ENCODE measurements at places on chromosomes 16 and 17. TPM values are rescaled to one million over a fixed set of nuclear protein-coding genes. Genes with fewer than 3 reads are reported as not detected.
A peak's percentile ranks its signal among the peaks of the same experiment; 100 is the strongest.

The B9D1 gene
- total RNA-seq, result 37.0 TPM

The HEATR3 gene
- 29.4 TPM for total RNA-seq

The CBFA2T3 gene
- 1.7 TPM for total RNA-seq

The SEPTIN12 gene
- total RNA-seq, result not detected

DNA sequence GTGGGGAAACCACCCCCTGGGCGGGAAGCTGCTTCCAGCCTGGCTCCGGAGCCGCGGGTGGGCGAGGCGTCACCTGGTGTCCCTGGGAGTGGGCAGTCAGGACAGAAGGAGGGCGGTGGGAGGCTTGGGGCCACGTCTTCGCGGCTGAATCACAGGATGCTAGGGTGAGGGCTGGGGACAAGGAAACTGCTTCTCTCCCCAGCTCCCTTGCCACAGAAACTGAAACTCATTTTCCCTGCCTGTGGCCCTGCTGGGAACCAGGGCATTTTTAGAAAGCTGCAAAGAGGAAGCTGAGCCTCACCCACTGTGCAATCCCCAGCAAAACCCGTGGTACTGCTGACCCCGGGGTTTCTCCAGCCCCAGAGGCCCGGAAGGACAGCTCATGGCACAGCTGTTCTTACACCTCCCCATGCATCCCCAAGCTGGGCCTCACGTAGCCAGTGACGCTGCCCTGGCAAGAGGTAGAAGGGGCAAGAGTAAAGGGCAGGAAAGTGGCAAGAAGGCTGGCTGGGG is 8.2 kb downstream of the RHBDF2 start:
- no peak for DNase-seq

DNA sequence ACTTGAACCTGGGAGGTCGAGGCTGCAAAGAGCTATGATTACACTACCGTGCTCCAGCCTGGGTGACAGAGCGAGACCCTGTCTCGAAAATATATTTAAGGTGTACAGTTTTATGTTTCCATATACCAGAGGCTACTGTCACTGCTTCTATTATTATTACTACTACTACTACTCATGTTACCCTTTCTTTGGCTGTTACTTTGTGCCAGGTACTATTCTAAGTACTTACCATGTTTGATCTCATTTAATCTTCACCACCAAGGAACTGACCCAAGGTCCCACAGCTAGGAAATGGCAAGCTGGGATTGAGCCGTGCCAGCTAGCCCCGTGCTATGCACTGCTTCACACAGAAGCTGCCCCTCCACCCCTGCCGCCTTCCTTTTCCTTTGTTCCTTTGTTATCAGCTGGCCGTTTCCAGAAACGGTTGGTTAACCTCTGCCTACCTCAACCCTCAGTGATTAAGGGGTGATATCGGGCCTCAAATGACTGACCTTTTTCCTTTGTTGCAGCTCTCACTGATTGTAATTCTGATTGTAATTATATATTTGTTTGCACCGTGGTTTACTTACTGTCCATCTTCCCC is 78.4 kb downstream of the ABCC1 start:
- DNase-seq, result no peak

DNA sequence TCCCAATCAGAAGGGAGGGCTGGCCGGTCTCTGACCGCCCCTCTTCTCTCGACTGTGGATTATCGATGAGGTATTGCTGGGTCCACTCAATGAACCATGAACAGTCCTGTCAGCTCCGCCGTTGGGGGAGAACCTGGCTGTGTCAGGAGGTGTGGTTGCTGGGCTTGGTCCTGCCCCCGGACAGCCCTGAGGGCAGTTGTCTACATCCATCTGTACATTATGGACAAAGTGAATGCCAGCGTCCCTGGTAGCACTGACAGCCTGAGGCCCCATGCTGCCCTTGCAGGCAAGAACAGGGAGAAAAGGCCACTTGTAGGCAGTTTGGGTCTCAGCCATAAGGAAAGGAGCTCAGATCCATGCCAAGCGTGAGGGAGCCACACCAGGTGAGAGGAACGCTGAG is 38.9 kb downstream of the ST3GAL2 start:
- no peak for DNase-seq

DNA sequence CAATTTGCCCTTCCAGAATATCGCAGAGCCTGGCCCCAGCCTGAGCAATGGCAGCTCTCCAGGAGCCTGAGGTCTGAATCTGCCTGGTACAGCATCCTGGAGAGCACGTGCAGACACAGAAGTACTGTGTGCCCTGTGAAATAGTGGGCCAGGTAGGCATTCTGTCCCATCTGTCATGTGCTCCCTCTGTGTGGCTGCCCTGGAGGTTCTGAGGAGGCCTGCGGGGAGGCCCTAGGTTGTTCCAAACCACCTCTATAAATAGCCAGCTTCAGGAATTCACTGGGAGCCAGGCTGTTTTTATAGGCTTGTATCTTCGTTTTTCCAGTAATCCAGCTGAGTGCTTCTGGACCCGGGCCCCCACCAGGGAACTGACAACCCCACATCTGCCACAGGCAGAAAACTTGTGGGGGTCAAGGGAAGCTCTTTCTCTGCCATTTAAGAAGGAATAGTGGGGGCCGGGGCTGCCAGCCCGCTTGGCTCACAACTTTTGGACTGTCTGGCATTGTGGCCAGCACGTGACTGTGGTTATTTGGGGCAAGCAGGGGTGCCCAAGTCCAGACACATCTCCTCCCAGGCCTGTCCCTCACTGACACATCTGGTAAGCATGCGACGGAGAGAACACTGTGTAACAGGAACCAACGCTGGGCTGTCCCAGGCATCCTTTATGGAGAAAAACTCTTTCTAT is 356.3 kb upstream of the TNRC6C start:
- no peak for DNase-seq

DNA sequence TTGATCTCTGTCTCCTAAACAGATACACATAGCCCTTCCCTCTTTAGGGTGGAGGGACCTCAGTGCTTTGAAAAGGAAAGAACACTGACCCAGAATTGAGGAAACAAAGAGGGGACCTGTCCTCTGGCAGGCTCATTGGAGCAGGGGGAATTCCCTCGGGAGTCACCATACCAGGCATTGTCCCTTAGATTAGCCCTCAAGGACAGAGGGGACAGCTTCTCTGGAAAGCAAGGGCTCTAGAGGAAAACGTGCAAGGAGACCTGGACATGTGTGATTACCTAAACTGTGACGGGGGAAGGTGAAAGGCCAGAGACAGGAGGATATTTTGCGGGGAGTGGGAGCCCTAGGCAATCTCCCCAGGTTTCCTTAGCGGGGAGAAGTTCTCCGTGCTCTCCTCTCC is 7.6 kb upstream of the FZD2 start:
- DNase-seq, result no peak

DNA sequence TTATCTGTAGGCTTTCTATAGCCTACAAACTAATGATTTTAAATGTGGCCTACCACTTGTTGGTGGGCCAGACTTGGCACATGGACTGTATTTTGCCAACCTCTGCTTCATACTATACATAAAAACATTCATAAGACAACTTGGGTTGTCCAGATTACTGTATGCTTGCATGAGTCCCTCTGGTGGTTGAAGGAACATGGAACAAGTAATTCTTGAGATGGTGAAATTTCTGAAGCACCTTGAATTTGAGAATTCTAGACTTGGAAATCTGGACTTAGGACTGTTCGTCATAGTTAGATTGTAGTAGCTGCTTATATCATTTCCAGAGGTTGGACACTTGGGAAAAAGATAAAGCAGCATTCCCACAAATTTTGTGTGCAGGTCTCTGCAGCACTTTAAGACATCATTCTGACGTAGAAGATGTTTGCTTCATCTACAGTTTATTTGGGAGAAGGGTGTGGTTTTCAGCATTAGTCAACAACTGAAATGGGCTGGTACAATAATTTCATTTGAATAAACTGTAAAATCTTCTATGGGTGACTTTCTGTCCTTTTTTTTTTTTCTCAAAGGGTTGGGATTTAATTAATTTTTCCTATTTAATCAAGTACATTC is 31.2 kb downstream of the NFATC3 start:
- peak; percentile 39 for DNase-seq

GRCh38 chr17:67578142-67578457 is 139.6 kb upstream of the NOL11 start:
- no peak for DNase-seq

DNA sequence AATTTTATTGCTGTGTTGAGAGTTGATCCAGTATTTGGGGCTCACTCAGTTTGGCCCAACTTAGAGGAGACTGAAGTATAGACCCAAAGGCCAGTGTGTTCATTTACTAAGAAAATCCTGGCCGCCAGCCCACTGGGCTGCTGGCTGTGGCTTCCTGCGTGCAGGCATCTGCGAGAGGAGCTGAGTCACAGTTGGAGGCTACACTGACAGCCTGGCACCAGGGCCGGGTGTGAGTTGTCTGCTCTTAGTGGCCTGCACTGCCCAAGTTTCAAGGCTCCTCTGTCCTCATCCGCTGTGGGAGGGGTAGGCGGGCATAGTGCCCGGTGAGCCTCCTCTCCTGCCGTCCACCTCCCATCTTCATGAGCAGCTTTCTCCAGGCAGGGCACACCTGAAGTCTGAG is 54.2 kb downstream of the PLD6 start:
- peak; percentile 78 for DNase-seq

DNA sequence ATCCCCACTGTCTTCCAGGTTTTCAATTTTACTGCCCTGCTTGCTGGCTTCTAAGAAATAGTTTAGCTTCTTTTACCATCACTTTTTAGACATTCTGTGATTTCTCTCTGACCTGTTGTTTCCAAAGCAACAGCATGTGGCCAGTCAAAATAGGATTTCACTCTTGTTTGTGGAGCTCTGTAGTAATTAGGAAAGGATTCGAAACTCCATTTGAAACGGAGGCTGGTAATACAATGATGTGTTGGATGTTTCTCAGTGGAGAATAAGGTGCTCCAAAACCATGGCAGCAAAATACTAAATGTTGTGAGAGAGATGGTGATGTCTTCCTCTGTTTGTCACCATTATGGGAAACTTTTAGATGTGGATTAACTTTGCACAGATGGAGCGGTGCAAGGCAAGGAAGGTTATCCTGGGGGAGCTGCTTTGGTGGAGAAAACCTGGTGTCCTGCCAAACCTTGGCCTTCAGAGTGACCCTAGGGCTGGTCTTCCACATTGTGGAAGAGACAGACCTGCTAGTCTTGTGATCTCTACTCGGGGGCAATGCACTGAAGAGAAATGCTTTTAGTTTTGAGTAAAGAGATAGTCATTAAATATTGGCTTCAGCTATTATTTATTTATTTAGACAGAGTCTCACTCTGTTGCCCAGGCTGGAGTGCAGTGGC is 79.4 kb downstream of the PRKCA start:
- no peak for DNase-seq

DNA sequence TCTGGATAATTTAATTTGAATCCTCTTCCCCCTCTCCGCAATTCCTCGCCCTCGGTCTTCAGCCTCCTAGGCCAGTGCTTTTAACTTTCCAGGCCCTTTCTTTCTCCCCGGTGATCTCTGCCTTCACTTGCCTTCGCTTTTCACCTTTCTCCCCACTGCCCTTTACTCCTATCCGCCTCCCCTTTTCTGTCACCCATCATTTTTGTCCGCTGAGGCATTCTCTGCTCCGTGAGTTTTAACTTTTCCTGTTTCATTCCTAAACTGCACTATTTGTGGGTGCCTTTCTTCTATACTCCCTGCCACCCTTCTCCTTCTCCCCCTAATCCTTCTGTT is 729 bp downstream of the LONP2 start:
- DNase-seq, result no peak

DNA sequence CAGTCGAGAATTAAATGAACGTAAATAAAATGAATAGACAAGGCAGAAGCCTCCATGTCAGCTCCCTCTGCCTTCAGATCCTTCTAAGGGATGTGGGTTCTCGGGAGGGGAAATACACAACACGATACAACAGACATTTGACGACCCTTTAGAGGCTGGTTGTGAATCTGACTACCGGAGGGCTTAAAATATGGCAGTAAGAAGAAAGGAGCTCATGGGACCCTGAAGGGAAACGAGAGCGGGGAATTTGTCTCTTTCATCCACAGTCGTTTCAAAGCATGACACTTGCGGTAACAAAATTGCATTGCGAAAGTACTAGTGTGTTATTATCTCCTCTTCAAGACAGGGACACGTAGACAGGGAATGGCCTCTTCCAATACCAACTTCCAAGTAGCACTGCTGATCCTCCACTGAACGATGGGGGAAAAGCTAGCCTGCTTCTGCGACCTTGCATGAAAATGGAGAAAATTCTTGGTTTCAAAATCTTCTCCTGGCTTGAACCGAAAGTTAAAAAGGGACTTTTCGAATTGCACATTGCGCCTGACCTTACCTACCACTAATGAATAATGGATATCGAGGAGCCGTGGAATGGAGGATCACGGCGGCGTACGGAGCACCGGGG is 1.2 kb upstream of the TNRC6C start:
- DNase-seq, result peak; percentile 30

DNA sequence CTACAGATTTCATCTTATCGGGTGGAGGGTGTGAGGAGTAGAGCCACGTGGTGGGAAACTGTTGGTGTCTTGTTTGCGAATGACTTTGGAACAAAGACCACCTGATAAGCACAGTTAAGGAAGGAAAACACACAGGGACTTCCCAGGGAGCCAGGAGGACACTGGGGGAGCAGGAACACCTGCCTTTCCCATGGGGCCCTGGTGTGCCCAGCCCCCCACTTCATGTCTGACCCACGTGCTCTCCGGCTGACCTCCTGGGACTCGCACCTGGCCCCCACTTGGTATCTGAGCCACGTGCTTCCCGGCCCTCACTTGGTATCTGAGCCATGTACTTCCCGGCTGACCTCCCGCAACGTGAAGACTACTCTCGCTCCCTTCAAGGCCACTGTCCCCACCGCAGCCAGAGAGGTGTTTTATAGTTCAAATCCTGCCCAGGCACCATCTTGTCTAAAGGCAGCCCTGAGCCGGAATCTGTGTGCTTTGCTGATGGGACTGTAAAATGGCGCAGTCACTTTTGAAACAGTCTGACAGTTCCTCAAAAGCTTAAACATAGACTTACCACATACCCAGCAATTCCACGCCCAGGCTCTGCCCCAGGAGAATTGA is 5.4 kb upstream of the CSNK1D start:
- no peak for DNase-seq

DNA sequence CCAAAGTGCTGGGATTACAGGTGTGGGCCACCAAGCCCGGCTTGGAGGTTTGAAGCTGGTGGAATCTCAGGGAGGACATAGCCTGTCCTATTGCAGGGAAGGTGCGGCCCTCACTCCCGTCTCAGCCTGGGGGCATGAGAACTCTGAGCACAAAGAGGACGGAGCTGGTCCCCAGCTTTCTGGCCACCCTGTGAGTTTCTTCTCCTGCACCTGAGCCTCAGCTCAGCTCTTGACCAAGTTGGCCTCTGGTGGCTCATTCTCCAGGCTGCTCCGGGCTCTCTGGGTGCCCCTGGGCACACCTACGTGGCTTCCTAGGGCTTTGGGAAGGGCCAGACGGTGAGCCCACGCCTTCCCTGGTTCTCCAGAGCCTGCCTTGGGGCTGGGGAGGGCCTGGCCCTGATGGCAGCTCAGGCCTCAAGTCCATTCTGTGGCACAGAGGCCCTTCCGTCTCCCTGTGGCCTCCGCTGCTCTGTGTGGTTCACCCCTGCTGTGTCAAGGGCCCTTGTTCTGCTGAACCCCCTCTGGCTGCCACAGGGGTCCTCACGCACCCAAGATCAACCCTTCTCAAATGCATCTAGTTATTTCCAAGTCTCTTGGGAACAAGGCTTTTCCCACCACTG is 6.9 kb upstream of the FASN start:
- no peak for DNase-seq
